ENCODE measurements at places on chromosomes 6 and 20.

- no peak for DNase-seq
Observed at GRCh38 chr20:15919118-15919517, 654.1 kb downstream of the KIF16B start.

GRCh38 chr6:111589366-111589765 is 16.3 kb downstream of the TRAF3IP2 start:
- DNase-seq: no peak

DNA sequence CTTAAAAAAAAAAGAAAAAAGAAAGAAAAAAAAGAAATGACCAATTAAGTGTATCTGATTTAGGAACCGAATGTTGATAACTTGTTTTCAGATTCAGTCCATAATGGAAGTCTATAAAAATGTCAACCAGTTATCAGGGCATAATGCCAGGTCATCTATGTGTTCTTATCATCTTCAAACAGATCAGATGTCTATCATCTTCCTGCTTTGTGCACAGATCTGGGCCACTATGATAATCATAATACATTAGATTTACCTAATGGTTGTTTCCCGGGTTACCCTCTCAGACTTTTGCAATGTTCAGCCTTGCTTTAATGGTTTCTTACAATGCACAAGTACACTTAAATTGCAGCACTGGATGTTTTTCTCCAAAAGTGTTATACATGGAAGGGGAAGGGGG is 100.6 kb downstream of the NKAIN2 start:
- no peak for DNase-seq

GRCh38 chr6:154295733-154296132 is 60.9 kb downstream of the IPCEF1 start:
- no peak for DNase-seq

DNA sequence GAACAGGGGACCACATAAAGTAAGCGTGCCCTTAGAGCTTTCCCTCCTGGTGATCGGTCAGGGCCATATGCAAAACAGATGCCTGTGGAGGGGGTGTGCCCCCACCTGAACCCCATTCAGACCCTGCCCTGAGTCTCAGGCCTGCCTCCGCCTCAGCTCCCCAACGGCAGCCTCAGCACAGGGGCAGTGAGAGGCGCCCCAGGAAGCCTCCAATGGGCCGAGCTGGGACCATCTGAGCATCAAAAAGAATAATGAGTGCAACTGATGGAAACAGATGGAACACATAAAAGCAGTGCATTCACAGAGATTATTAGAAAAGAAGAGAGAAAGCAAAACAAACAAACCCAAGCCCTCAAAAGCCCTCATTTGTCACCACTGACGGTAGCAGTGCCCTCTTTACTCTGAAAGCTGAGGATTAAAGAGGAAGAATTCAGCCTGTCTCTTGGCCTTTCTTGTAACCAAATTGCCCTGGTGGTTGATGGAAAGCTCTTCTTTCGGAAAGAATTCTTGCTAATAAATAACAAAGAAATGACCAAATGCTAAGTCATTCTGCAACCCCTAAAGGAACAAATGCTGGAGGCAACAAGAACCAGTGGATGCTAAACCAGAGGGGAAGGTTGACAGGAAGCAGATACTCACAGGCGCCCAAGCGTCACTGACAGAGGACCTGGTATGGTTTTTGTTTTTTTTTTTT is 6.8 kb downstream of the ADISSP start:
- no peak for DNase-seq

GRCh38 chr6:87473419-87473903 is 687 bp downstream of the SLC35A1 start:
- DNase-seq: peak; percentile 52

- no peak for DNase-seq
Observed at GRCh38 chr20:37535443-37536132, 7.9 kb upstream of the BLCAP start.

GRCh38 chr20:13777171-13777601 is 7.5 kb downstream of the ESF1 start:
- no peak for DNase-seq

DNA sequence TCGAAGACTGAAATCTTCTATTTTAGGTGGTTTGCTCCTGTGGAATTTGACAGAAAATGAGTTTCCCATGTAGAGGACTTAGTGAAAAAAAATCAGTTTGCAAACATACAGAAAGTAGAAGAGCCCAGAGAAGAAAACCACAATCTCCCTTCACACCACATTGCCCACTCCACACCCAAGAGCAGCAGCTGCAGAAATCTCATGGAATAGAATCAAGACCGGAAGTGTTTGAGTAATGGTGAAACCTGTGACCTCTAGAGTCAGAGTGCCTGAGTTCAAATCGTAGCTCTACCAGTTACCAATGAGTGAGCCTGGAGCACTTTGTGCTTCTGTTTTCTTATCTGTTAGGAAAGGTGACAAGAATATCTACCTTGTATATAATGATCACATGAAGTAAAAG is 4.6 kb downstream of the SIRPG start:
- no peak for DNase-seq

- no peak for DNase-seq
Observed at GRCh38 chr20:31927627-31928159, 24.2 kb downstream of the PDRG1 start.

- no peak for DNase-seq
Observed at GRCh38 chr6:158648682-158649131, 1.1 kb upstream of the SYTL3 start.

DNA sequence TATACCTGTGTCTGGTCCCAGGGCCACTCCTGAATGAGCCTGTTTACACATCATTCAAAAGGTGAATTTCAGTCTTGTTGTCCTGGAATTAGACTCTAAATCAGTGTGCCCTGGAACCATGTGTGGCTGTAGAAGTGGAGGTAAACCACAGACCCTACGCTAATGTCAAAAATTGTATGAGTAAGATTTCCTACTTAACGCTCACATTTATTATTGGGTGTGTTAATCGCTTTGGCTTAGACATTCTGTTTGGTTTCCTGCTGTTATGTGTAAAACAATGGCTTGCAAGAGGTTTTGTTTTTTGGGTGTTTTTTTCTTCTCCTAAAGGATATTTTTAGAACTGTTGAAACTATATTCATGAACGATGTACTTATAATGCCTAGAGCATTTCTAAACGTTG is 19.3 kb downstream of the PLCB1 start:
- DNase-seq: no peak

DNA sequence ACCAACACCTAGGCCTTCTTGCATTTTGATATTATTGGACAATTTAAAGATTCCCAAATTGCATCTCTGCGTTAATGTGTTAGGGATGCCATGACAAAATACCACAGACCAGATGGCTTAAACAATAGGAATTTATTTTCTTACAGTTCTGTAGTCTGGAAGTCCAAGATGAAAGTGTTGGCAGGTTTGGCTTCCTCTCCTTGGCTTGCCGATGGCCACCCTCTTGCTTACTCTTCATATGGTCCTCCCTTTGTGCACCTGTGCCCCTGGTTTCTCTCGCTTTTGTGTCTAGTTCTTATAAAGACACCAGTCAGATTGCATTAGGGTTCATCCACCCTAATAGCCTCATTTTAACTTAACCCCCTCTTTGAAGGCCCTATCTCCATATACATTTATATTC is 842.4 kb upstream of the FLRT3 start:
- DNase-seq: no peak

DNA sequence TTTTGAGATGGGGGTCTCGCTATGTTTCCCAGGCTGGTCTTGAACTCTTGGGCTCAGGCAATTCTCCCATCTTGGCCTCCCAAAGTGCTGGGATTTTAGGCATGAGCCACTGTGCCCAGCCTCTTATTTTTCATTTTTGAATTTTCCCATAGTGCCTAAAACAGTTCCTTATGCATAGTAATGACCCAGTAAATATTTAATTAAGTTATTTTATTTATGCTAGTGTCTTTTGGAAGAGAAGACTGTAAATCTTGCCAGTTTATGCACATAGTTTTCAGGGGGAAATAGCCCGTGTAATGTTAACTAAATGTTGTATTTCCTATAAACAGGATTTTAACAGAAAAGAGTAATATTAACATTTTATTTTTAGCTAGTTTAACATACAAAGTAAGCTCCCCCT is 60.3 kb downstream of the AFG1L start:
- no peak for DNase-seq

- DNase-seq: peak; percentile 52
Observed at GRCh38 chr20:57618091-57618763, 2.0 kb downstream of the ZBP1 start.

DNA sequence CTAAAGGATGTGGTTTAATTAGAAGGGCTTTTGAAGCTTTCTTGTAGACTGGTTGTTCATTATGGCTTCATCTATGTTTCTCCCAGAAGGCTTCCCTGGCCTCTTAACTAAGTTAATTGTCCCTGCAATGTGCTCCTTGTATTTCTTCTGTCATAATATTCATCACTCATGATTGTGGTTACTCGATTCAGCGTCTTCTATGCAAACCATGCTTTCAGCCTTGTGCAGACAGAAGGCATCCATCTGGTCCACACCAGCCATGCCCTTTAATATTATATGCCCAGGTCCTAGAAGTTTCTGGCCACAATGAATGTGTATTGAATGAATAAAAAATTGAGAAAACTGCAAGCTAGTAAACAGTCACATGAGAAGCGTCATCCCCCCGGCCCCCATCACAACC is 163.2 kb downstream of the KHDC1L start:
- no peak for DNase-seq

GRCh38 chr6:87832025-87832825 is 130.2 kb upstream of the AKIRIN2 start:
- DNase-seq: no peak

- no peak for DNase-seq
Observed at GRCh38 chr20:39623584-39624234, 661.6 kb downstream of the DHX35 start.

GRCh38 chr6:159758031-159759001 is 3.5 kb upstream of the ACAT2 start:
- no peak for DNase-seq

DNA sequence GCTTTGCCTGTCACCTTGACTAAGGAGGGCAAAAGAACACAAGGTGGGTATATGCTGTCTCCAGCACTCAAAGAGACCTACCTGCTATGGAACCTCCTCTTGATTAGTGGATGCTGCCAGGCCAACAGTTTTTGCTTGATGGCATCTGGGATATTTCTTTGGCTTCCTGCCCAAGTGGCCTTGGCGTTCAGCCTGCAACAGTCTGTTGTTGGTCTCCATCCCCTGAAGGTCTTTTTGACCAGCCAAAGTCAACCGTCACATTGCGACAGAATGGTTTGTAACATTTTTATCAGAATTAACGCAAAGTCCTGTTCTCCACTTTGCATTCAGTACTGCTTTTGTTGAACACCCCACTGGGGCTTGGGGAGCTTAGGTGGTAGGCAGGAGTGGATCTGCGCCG is 37.1 kb downstream of the SERPINB1 start:
- no peak for DNase-seq

DNA sequence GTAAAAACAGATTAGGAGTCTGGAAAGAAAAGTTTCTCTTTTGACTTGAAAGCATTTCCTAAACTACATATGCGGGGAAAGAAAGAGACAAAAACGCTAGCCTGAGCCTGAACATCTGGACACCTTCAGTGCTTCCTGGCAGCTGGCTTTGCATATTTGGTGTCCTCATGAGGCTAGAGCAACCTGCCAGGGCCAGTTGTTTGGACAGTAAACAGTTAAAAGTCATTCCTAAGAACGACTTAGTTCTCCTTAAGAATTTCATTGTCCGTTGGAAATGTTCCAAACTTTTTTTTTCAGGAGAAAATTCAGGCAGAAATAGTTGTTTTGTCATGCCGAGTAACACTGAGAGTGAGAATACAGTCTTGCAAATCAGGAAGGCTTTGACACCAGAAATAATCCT is 199.8 kb downstream of the SMOC2 start:
- no peak for DNase-seq

GRCh38 chr6:139137706-139138105 is 2.8 kb downstream of the HECA start:
- DNase-seq: no peak

GRCh38 chr20:38723017-38723847 is 1.1 kb upstream of the SLC32A1 start:
- no peak for DNase-seq

GRCh38 chr6:106910999-106911949 is 63.3 kb downstream of the CD24 start:
- DNase-seq: no peak

GRCh38 chr20:10216146-10216791 is 2.4 kb upstream of the SNAP25 start:
- no peak for DNase-seq

DNA sequence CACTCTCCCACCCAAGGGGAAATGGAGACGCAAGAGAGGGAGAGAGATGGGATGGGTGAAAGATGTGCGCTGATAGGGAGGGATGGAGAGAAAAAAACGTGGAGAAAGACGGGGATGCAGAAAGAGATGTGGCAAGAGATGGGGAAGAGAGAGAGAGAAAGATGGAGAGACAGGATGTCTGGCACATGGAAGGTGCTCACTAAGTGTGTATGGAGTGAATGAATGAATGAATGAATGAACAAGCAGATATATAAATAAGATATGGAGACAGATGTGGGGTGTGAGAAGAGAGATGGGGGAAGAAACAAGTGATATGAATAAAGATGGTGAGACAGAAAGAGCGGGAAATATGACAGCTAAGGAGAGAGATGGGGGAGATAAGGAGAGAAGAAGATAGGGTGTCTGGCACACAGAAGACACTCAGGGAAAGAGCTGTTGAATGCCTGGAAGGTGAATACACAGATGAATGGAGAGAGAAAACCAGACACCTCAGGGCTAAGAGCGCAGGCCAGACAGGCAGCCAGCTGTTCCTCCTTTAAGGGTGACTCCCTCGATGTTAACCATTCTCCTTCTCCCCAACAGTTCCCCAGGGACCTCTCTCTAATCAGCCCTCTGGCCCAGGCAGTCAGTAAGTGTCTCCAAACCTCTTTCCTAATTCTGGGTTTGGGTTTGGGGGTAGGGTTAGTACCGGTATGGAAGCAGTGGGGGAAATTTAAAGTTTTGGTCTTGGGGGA is 754 bp downstream of the TNF start:
- no peak for DNase-seq

DNA sequence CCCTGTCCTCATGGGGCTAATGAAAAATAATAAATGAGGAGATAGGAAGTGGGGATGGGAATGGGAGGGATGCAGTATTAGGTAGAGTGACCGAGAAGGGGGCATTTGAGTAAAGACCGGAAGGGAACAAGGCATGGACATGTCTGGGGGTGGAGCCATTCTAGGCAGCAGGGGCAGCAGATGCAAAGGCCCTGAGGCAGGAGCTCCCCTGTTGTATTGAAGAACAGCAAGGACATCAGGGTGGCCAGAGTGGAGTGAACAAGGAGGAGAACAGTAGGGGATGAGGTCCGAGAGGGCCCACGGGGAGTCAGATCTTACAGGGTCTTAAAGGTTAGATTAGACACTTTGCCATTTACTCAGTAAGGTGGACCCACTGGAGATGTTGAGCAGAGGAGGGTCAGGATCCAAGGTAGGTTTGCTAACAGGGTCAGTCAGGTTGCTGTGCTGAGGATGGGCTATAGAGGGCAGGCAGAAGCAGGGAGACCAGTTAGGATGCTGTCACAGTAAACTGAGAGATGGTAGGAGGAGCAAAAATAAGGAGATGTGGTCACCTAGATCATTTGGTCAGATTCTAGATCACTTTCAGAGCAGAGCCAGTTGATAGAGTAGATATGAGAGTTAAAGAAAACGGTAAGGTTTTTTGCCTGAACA is 18.7 kb downstream of the TAF8 start:
- DNase-seq: no peak
